MG63 (cell line): ENCODE measurements at places on chromosomes 5 and 9. TPM values are rescaled to one million over a fixed set of nuclear protein-coding genes. Genes with fewer than 3 reads are reported as not detected.

The SLC6A18 gene
- not detected in 2 replicates for total RNA-seq

The KCNMB1 gene
- total RNA-seq, result 0.43 TPM in 1 of 2 replicates, not detected in the other

The IL3 gene
- total RNA-seq, result not detected in 2 replicates

The CCL27 gene
- total RNA-seq, result not detected in 2 replicates

The SLC6A3 gene
- total RNA-seq, result not detected in 2 replicates

The CNTNAP3 gene
- total RNA-seq, result 2.7 and 3.2 TPM in 2 replicates

The DEPDC1B gene
- 19.9 and 26.3 TPM in 2 replicates for total RNA-seq

The SH3RF2 gene
- total RNA-seq, result 0.26 and 1.2 TPM in 2 replicates

The SIT1 gene
- 1.4 and 4.0 TPM in 2 replicates for total RNA-seq

The HTR1A gene
- not detected in 2 replicates for total RNA-seq

The BARHL1 gene
- total RNA-seq, result not detected in 2 replicates

The THBS4 gene
- 0.10 and 0.89 TPM in 2 replicates for total RNA-seq

The ZNF484 gene
- 5.1 and 6.5 TPM in 2 replicates for total RNA-seq

The ACO1 gene
- total RNA-seq, result 27.9 and 29.2 TPM in 2 replicates

The BNC2 gene
- 38.8 and 49.5 TPM in 2 replicates for total RNA-seq

The ADAMTS13 gene
- 1.1 and 2.0 TPM in 2 replicates for total RNA-seq

The SLIT3 gene
- total RNA-seq, result 6.3 and 8.0 TPM in 2 replicates

The CYLC2 gene
- not detected in 2 replicates for total RNA-seq

The C8G gene
- total RNA-seq, result not detected in 2 replicates

The SKP2 gene
- total RNA-seq, result 38.6 and 50.5 TPM in 2 replicates

The C5orf52 gene
- not detected in 2 replicates for total RNA-seq

The NR6A1 gene
- 0.37 and 2.5 TPM in 2 replicates for total RNA-seq

The DOCK2 gene
- total RNA-seq, result 0.39 and 12.6 TPM in 2 replicates

The NME5 gene
- total RNA-seq, result not detected in 2 replicates

The PPP3R2 gene
- total RNA-seq, result not detected in 2 replicates

The STK10 gene
- 8.0 and 8.4 TPM in 2 replicates for total RNA-seq

The SOHLH1 gene
- not detected in 2 replicates for total RNA-seq

The LCN1 gene
- not detected in 2 replicates for total RNA-seq

The GFI1B gene
- not detected in 2 replicates for total RNA-seq

The SPOCK1 gene
- total RNA-seq, result 37.9 and 92.3 TPM in 2 replicates

The AFAP1L1 gene
- 8.1 and 16.2 TPM in 2 replicates for total RNA-seq

The CDH9 gene
- total RNA-seq, result not detected in 2 replicates

The RGP1 gene
- total RNA-seq, result 25.9 and 33.7 TPM in 2 replicates

The MPDZ gene
- 71.9 and 74.1 TPM in 2 replicates for total RNA-seq

The KYAT1 gene
- total RNA-seq, result 9.6 and 17.8 TPM in 2 replicates

The RNF183 gene
- total RNA-seq, result not detected in 2 replicates

The PCDHB16 gene
- 0.10 and 1.2 TPM in 2 replicates for total RNA-seq

The SPINK6 gene
- not detected in 2 replicates for total RNA-seq

The PDE8B gene
- total RNA-seq, result 0.26 and 0.62 TPM in 2 replicates

The MLANA gene
- total RNA-seq, result not detected in 2 replicates

The DCTN3 gene
- total RNA-seq, result 91.0 and 107 TPM in 2 replicates
